ENCODE measurements at places on chromosomes 4 and X.

- no peak for DNase-seq
Observed at GRCh38 chr4:121253961-121254360, 89.8 kb upstream of the TNIP3 start.

- peak; percentile 48 for DNase-seq
Observed at GRCh38 chr4:107854356-107855022, 29.8 kb downstream of the SGMS2 start.

- DNase-seq = no peak
Observed at GRCh38 chrX:40157228-40158035, 59.7 kb upstream of the BCOR start.

GRCh38 chr4:96675416-96675815 is 835.5 kb downstream of the PDHA2 start:
- no peak for DNase-seq

All from femur (tissue), 1 donor.